Activated naive CD4-positive, alpha-beta T cell (primary cell): ENCODE measurements at places on chromosomes 16 and 17.

- no peak for DNase-seq
Measured at GRCh38 chr16:1501630-1502029, 8.5 kb downstream of the TELO2 start.

DNA sequence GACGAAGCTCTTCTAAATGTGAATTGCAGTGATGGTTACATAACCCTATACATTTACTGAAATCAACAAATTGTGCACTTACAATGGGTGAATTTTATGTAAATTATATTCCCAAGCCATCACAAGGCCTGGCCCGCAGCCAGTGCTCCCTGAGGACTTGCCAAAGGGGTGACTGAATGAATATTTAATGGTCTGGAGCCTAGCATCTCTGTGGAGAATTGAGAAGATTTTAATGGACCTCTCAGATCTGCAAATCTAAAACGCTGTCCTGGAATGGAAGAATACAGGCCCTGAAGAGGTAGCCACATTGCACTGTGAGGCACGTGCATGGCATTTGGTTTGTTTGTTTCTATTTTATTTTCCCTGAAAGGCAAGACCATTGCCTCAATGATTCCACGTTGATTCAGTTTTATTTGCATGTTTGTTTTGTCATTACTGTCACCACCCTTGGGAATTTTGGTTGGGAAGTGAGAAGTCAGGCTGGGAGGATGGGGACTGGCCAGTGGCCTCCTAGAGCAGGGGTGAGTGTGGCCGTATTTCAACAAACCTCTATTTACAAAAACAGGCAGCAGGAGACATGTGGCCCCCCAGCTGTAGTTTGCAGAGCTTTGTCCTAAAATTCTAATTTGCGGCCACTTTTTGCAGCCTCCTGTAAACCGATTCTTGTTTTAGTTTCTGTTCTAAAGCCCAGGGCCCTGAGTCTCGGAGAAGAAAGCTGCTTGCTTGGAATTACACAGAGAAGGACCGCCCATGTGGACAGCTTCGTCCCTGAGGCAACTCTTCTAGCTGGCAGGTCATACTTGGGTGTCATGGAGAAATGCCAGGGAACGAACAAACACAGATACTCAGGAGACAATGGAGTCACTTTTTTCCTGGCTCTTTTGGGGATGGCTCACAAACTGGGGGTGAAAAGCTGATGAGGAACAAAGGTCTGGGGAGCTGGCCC, 40.5 kb upstream of the GCSH start:
- DNase-seq: no peak

DNA sequence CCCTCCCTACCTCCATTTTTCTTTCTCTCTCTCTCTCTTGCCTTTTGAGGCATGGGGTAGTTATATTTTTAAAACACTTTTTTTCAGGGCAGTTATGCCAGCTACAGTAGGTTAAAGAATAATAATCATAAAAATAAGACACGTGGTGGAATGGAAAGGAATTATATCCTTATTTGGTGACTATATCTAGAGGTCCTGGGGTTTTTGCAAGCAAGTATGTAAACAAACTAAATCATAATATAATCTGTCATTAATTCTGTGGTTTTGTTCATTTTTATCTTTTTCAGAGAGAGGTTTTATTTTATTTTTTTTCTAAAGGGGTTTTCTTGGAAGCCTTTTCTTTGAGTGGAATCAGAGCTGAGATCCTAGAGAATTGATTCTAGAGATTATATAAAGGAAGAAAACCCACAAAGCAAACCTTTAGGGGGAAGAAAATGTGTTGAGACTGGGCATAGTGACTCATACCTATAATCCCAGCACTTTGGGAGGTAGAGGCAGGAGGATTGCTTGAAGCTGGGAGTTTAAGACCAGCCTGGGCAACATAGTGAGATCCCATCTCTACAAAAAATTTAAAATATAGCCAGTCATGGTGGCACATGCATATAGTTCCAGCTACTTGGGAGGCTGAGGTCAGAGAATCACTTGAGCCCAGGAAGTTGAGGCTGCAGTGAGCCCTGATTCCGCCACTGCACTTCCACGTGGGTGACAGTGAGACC, 53.2 kb downstream of the NQO1 start:
- no peak for DNase-seq

- DNase-seq: no peak
Measured at GRCh38 chr17:64742326-64742725, 80.2 kb upstream of the SMURF2 start.

- DNase-seq: no peak
Measured at GRCh38 chr17:58277107-58277801, 3.5 kb downstream of the MPO start.

- DNase-seq: no peak
Measured at GRCh38 chr17:11618861-11619566, 20.7 kb downstream of the DNAH9 start.
